Endothelial cell (in vitro differentiated cells): ENCODE measurements at places on chromosomes 3 and 15. TPM values are rescaled to one million over a fixed set of nuclear protein-coding genes. Genes with fewer than 3 reads are reported as not detected.

DNA sequence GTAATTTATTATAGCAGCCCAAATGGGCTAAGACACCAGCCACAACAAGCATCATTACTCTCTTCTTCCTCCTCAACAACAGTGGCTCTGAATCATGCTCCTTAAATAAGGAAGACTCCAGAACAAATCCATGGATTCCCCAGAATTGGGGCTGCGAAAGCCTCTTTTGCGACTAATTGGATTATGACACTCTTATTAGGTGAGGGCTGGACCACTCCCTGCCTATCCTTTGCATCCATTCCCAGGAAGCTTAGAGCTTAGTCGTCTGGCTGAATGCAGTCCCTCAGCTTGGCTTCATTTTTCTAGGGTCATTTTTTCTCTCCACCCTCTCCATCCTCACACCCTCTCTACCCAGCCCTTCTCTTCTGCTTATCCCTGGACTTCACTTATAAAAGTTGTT, 227.7 kb downstream of the ZNF621 start:
- no peak for DNase-seq

GRCh38 chr3:193248848-193249468, 7.9 kb downstream of the PLAAT1 start:
- no peak for DNase-seq

GRCh38 chr3:143000528-143000927, 842 bp upstream of the U2SURP start:
- no peak for DNase-seq

GRCh38 chr15:65287520-65287855, 805 bp upstream of the PARP16 start:
- no peak for DNase-seq

- DNase-seq = no peak
Measured at GRCh38 chr3:166060789-166061479, 223.7 kb upstream of the BCHE start.

DNA sequence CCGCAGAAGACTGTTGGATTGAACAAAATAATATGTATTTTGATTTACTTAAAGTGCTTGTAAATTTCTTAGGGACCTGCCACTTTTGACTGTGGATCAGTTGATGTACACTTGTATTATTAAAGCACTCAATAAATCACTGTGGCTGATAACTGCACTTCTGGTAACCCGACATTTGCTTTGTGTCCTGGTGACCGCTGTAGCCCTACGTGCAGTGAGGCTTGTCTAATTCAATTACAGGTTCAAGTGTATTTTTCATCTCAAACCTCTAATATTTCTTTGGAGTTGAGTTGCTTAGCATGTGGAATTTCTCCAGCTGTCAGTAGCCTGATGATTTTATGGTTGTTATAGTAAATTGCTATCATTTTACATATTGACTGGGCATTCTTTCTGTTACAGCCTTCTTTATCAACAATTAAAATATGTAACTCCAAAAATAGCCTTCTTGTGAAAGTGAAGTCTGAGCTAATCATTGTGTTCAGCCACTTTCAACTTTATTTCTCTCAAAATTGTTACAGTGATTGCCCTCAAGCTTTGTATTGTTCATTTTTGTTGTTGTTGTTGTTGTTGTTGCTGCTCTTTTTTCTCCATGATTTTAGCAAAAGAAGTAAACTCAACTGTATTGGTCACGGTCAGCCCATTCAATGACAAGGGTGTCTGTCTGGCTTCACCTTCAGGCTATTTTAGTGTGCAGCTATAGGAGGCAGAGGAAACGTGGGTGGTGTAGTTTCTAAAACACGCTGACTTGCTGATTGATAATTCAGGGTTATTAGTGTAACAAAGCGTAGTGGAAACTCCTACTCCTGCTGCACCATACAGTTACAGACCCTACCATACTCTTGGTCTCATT, 215.1 kb upstream of the UBE2E1 start:
- DNase-seq = no peak

- no peak for DNase-seq
Measured at GRCh38 chr15:80984856-80985255, 4.8 kb downstream of the MESD start.

GRCh38 chr15:34132881-34133280, 31.0 kb downstream of the PGBD4 start:
- no peak for DNase-seq

- no peak for DNase-seq
Measured at GRCh38 chr15:64099379-64099778, 3.6 kb downstream of the SNX1 start.

- no peak for DNase-seq
Measured at GRCh38 chr3:123385001-123385401, 63.9 kb downstream of the ADCY5 start.

- DNase-seq = no peak
Measured at GRCh38 chr3:161671141-161671540, 174.5 kb downstream of the OTOL1 start.

GRCh38 chr3:46086083-46086437, 58.8 kb upstream of the XCR1 start:
- DNase-seq = no peak

The GPR149 gene
- total RNA-seq = not detected

The MEF2A gene
- 43.5 TPM for total RNA-seq

The PDE12 gene
- total RNA-seq = 11.0 TPM
